Mammary epithelial cell (primary cell): ENCODE measurements at places on chromosomes 1 and 21. TPM values are rescaled to one million over a fixed set of nuclear protein-coding genes. Genes with fewer than 3 reads are reported as not detected.

Gene REN
- total RNA-seq: not detected

Gene TDRD10
- not detected in 2 replicates for total RNA-seq

Gene BRDT
- total RNA-seq: not detected

DNA sequence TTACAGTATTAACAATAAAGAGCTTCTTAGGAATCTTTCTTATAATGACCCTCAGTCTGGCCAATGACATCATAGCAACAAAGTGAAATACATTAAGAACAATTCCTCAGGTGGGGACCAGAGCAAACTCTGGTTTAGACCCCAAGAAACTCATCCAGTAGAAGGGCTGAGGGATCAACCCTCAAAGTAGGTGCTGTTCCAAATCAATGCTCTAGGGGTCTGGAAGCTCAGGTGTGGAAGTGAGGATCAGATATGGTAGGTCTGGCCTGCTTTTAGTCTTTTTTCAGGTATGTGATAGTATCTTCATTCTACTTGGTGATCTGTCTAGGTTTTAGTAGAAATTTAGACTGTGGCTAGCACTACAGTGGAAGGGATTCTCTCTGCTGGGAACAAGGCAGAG is 291.7 kb downstream of the PDE4B start:
- no peak for DNase-seq

- no peak for DNase-seq
Observed at GRCh38 chr1:232915212-232915611, 35.2 kb upstream of the NTPCR start.

- no peak for DNase-seq
Observed at GRCh38 chr1:188476606-188477005, 1647.9 kb downstream of the PLA2G4A start.

GRCh38 chr1:60898987-60899386 is 183.4 kb upstream of the NFIA start:
- no peak for DNase-seq

DNA sequence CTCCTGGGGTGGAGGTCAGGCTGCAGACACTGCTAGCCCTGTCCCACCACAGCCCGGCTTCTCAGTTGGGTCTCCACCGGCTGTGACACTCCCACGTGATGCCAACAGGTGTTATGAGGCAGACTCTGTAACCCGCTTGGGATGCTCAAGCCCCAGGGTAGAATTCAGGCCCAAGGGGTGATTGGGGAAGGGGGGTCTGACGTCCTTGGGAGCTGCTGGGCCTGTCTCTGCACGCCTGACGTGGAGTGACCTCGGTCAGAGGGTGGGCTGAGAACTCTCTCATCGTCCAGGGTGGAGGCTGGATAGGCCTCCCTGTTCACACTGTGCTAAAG is 7.7 kb upstream of the HES5 start:
- no peak for DNase-seq
